Cerebellar nuclear complex (tissue), 1 donor: ENCODE measurements at places on chromosomes 4 and X.

- DNase-seq, result no peak
Measured at GRCh38 chr4:185035284-185035683, 17.0 kb downstream of the HELT start.

- DNase-seq, result no peak
Measured at GRCh38 chrX:143635915-143636314, at the start of gene SLITRK4. SLITRK4 (minus strand) TSS chrX:143636101; CDS start chrX:143631108, 4,993 bp downstream.

DNA sequence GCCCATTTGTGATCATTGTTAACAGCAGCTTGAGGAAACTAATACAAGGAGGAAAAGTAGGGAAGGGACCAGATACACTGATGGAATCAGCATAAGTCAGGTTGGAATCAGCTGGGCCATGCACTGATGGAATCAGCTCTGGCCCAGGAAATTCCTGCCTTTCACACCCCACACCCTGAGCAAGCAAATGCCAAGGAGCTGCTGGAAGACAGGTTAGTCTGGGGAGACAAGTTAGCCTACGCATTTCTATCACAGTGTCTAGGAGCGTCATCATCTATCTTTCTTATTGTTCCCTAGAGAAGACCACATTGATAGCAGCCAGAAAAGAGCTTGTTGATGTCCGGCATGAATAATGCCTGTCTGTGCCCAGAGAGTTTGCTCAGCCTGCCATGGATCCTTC is 16.2 kb upstream of the CEP135 start:
- DNase-seq, result no peak

GRCh38 chrX:126825566-126826193 is 6.2 kb downstream of the PRR32 start:
- DNase-seq, result no peak

- DNase-seq, result no peak
Measured at GRCh38 chr4:185726931-185727330, 85.1 kb downstream of the SORBS2 start.

GRCh38 chrX:33156152-33156726 is 55.1 kb downstream of the DMD start:
- DNase-seq, result no peak

GRCh38 chr4:158015241-158015640 is 157.6 kb downstream of the GASK1B start:
- DNase-seq, result no peak

DNA sequence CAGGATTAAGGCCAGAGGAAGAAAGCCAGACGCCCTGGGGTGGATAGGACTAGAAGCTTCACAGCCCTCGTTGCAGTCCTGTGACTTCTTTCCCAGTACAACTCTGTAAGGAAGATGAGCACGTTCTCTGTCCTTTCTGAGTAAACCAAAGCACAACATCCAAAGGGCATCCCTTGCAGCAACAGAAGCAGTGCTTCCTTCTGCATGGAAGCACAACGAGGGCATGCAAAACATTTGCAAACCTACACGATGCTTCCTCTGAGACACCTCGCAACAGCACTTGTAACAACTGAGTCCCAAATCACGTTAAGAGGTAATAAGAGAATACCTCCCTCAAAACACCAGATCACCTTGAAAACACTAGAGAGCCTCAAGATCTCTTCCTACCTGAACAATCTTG is 335.7 kb upstream of the RASGEF1B start:
- peak; percentile 2 for DNase-seq

DNA sequence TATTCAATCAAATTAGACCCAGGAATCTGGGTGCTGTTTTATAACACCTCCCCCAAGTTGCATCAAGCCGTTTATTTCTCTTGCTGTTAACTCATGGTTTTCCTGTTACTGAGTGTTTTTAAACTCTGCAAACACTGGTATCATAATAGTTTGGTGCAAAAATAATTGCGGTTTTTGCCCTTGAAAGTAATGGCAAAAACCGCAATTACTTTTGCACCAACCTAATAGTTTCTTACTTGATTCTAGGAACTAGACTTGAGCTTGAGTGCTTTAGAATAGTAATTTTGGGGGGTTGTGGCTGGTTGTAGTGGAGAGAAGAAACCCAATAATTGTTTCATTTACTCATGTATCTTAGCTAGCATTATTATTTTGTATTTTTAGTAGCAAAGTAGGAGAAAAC is 156.6 kb downstream of the FHIP1A start:
- no peak for DNase-seq

DNA sequence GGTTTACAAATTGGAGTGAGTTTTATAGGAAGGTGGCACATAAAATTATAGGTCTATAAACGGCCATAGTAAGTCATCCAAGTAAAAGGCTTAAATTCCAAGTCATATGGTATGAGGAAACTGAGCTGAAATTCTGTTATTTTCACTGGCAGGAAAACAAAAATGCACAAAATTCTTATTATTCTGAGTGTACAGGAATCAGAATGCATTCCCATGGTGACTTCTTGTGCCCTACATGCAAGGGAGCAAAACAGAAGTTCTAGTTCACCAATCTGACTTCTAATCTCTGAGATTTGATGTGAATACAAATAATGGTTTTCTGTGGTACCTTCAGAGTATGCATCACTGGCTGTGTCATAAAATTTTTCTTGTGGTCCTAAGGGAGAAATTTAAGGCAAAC is 102.9 kb downstream of the CLCN4 start:
- no peak for DNase-seq

DNA sequence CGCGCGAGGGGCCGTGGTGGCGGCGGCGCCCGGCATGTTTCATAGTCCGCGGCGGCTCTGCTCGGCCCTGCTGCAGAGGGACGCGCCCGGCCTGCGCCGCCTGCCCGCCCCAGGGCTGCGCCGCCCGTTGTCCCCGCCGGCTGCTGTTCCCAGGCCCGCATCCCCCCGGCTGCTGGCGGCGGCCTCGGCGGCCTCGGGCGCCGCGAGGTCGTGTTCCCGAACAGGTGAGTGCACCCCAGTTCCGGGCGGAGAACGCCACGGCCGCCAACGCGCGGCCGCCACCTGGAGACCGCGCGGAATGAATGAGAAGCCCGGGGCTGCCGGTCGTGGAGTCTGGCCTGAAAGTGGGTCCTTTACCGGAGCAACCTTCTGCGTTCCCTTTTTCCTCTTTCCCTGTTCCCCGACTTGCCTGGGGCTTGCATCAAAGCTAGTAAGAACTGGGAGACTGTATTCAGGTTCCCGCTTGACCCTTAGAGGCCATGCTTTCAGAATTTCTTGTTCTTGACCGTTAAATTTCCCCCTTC is 429 bp downstream of the NOCT start:
- DNase-seq, result no peak

DNA sequence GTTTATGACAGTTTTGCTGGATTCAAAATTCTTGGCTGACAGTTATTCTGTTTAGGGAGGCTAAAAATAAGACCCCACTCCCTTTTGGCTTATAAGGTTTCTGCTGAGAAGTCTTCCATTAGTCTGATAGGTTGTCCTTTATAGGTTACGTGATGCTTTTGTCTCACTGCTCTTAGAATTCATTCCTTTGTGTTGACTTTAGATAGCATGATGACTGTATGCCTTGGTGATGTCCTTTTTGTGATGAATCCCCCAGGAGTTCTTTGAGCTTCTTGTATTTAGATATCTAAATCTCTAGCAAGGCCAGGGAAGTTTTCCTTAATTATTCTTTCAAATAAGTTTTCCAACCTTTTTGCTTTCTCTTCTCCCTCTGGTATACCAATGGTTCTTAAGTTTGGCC is 36.4 kb downstream of the DCLK2 start:
- no peak for DNase-seq
